ENCODE measurements at places on chromosomes 5 and 9.

GRCh38 chr5:34656001-34656699 lies at the start of gene RAI14:
TSS of gene RAI14 (plus strand) at chr5:34656328. CDS start at chr5:34686920, 30,592 bp downstream.
- DNase-seq, result no peak

DNA sequence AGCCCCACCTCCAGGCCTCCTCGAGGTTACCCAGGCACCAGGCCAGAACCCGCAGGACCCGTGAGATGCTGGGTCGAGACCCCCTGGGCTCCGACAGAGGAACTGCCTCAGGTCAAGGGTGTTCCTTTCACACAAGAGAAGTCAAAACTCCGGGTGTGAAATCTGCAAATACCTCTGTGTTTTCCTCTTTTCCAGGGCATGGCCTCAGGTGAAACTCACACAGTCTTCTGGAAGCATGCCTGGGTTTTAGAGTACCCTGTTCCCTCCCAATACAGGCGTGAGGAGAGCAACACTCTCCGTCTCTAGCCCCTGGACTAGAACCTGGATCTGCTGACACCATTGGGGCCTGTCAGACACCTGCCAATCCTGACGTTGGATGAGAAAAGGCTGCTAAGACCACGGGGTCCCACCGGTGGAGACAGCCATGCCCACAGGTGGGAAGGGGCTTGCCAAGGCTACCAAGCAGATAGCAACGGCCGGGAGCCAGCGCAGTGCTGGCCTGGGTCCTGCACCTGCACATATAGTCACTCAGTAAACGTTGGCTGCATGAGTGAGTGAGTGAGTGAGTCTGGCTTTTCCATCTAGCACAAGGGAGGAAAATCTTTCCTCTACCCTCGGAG lies 182.0 kb upstream of the PPP1R26 start:
- no peak for DNase-seq

GRCh38 chr5:64000096-64000495 lies 37.9 kb upstream of the HTR1A start:
- DNase-seq, result no peak

GRCh38 chr5:138925090-138925635 lies 50.0 kb upstream of the LRRTM2 start:
- no peak for DNase-seq

GRCh38 chr5:117327511-117327910 lies 752.9 kb upstream of the SEMA6A start:
- DNase-seq, result no peak

DNA sequence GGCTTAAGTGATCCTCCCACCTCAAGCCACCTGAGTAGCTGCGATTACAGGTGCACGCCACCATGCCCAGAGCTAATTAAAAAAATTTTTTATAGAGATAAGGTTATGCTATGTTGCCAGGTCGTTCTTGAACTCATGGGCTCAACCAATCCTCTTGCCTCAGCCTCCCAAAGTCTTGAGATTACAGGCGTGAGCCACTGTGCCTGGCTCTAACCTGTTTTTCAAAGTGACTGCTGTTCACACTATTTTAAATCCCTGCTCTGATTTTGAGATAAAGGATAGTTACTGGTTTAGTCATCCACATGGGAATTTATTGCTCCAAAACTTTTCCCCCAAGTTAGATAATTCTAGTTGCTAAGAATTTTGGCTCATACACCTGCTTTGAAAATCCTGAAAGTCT lies 48.2 kb upstream of the MTMR12 start:
- DNase-seq, result no peak

GRCh38 chr5:74196233-74196632 lies 444.3 kb downstream of the ENC1 start:
- peak; percentile 43 for DNase-seq

- DNase-seq, result peak; percentile 75
Observed at GRCh38 chr9:111992523-111992922, 95.9 kb downstream of the UGCG start.

- no peak for DNase-seq
Observed at GRCh38 chr5:85132269-85132668, 747.6 kb upstream of the EDIL3 start.

GRCh38 chr9:85742597-85742936 lies 813 bp upstream of the AGTPBP1 start:
- DNase-seq, result peak; percentile 16

- no peak for DNase-seq
Observed at GRCh38 chr5:135916638-135917263, 21.1 kb upstream of the IL9 start.

DNA sequence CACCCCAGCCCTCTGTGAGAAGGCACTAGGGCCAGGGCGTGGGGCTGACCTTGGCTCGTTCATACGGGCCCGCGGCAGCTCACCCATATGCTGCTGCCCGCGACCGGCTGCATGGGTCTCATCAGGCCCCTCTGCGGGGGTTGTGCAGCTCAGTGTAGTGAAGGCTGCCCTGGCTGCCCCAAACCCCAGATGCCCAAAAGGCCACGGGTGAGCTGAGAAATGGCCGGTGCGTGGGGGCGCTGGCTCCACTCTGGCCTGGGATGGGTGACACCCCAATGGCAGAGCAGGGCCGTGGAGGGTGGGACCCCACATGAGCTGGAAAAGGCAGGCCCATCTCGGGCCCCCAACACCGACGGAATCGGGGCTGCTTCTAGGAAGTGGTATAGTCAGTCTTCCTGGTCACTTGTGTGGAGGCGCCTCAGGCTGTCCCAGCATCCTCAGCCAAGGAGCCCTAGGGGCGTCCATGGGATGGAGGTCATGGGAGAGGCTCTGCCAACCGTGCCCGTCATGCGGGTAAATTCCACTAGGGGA lies 19.4 kb upstream of the LRRC14B start:
- no peak for DNase-seq

GRCh38 chr5:142871363-142872193 lies 101.4 kb downstream of the ARHGAP26 start:
- no peak for DNase-seq

- DNase-seq, result no peak
Observed at GRCh38 chr9:38257626-38258215, 134.8 kb upstream of the ALDH1B1 start.

GRCh38 chr5:64691291-64691690 lies 988 bp downstream of the SHISAL2B start:
- no peak for DNase-seq

GRCh38 chr9:81787747-81788632 lies 98.6 kb upstream of the TLE1 start:
- no peak for DNase-seq

GRCh38 chr9:84502066-84502465 lies 161.5 kb upstream of the SLC28A3 start:
- DNase-seq, result no peak

GRCh38 chr5:76468635-76469425 lies 65.7 kb downstream of the IQGAP2 start:
- no peak for DNase-seq

- DNase-seq, result no peak
Observed at GRCh38 chr5:159616952-159617351, 286.7 kb upstream of the IL12B start.

DNA sequence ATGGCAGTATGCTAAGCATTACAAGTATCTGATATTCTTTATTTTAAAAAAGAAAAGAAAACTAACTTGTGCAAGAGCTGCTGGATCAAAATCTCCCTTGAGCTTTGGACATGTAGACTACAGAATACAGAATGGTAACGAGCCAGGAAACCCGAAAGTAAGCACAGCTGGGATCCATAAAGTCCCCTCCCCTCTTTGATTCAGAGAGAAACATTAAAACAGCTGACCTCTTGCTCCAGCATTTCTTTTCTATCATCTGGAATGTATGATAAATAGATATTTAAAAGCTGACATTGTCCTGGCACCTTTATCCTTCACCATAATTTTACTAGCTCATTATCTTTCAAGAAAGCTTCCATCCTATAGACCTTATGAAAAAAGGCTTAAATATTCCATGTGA lies 28.2 kb upstream of the LPAR1 start:
- no peak for DNase-seq

DNA sequence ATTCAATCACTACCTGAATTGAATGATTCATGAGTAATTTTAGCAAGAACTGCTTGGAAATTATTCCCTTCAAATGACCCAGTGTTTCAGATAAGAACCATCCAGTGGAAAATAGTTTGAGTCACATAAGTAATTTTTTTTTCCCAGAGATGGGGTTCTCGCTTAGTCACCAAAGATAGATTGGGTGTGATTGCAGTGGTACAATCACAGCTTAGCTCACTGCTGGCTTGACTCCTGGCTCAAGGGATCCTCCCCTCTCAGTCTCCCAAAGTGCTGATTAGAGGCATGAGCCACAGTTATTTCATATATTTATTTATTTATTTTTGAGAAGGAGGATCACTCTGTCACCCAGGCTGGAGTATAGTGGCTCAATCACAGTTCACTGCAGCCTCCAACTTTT lies 574.5 kb upstream of the ARRDC3 start:
- DNase-seq, result no peak

DNA sequence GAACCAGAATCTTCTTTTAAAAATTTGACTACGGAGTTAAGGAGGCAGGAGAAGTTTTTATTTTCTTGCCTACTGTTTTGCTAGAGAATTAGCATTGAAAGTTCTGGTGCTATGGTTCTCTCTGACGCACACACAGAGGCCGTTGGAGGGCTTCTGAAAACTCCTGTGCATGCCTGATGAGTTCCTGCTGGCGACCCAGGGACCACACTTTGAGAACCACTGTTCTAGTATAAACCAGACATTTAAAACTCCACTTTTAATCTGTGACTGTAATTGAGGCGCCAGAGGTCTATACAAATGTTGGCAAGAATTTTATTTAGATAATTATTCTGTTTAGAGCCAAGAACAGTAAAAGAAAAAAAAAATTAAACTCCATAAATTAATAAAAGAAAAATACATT lies 99.5 kb upstream of the OTULINL start:
- no peak for DNase-seq

DNA sequence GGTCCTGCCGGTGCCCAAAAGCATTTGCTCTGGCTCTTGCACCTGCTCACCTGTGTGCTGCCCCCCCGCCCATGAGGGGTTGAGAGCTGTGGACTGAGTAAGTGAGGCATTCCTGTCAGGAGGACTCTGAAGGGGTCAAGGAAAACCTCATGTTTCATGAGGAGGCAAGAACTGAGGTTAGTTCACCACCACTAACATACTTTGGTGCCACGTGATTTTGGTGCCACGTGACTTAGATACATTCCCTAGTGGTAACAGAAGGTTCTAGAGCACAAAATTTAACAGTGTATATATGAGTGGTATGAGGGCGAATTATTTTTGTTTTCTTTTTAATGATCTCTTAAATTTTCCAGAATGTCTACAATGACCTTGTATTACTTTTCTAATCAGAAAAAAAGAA lies 6.3 kb upstream of the IL12B start:
- DNase-seq, result no peak

- no peak for DNase-seq
Observed at GRCh38 chr9:135508211-135508820, 7.8 kb downstream of the MRPS2 start.

DNA sequence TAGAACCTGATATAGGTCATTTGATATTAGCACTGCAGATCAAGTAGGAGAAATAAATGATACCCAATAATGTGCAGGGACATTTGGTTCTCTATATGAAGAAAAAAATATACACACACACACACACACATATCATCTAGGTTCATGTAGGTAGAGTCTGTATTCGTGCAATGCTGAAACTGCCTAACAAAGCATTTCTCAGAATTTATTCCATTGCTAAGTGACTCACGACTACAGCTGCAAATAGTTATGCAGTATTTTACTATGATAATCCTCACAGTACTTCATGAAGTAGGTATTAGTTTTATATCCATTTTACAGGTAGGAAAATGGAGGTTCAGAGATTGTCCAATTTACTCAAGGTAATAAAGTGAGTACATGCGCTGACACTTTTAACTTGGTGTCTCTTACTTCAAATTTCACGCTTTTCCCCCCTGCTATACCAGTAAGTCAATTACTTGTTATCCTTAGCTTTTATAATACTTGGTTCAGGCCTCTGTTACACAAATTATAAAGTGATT lies 2.4 kb downstream of the GIN1 start:
- DNase-seq, result no peak

DNA sequence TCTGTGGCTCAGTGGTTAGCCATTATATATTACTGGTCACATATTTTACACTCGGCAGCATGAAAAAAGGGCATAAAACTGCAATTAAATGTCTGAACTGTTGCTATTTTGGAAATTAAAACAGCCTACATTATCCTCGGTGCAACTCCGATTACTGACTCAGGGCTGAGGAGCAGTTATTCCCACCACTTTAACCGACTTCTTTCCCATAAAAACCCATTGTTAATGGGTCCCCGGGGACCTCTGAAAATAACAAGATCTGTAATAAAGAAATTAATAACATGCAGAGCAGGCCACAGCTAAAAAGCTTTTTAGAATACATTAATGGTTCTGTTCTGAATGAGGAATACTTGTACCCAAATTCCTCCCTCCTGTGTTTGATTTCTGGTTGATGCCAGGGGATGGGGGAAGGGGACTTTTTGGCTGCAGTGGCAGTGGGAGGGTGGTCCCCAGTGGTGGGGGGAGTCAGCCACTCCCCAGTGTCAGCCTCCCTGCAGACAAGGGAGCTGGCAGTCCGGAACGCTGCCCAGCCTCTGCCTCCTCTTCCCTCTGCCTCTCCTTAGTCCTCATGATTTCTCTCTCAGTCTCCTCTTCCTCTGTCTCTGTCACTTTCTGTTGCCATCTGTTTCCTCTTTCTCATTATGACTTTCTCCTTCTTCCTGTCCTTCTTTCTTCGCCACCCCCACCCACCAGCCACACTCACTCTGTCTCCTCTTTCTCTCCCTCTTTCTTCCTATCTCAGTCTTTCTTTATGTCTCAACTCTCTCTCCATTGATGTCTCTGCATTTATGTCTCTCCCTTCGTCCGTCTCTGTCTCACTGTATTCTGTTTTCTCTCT lies 59.0 kb upstream of the ZBTB43 start:
- no peak for DNase-seq

DNA sequence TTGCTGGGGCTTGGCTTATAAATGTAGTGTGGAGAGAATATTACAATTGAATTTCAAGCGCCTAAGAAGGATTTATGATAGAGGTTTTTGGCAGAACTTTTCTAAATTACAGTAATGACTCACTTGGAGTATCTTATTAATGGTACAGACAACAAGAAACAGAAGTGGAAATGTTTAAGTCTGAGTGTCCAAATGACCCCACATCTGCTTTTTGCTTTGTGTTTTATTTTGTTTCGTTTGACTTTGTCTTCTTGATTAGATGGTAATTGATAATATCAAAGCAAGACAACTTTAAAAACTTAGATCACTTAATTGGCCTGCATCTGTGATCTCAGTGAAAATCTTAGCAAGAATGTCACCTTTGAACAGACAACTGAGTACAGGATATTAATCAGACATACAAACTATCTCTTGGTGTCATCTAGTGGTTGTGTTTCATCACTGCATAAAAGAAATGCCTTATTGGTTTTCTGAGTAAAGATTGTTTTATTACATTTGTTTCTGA lies 577.4 kb downstream of the ISL1 start:
- no peak for DNase-seq

DNA sequence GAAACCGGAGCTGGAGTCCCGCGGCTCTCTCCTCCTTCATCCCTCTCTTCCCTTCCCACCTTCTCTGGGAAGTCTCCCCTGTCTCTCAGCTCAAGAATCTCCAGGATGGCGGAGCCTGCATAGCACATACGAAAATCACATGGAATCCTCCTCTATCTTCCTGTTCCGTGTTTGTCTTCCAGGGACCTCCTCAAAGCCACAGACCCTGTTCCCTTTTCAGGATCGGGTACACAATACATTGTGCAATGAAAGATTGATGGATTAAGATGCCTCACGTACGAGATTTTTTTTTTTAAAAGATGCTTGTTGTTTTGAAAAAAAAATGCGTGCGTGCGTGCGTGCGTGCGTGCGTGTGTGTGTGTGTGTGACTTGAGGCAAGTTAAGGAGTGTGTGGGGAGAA lies 46.6 kb upstream of the OLFM1 start:
- DNase-seq, result no peak
